ENCODE measurements at places on chromosomes 5 and 9. TPM values are rescaled to one million over a fixed set of nuclear protein-coding genes. Genes with fewer than 3 reads are reported as not detected.
A peak's percentile ranks its signal among the peaks of the same experiment; 100 is the strongest.

The GBGT1 gene
- 0.21 TPM for total RNA-seq

- peak; percentile 21 for DNase-seq
These were observed 145.7 kb upstream of the ERCC6L2 start for GRCh38 chr9:95729669-95730368.

GRCh38 chr5:96669909-96670308, 7.7 kb downstream of the CAST start:
- DNase-seq, result no peak

The UGCG gene
- total RNA-seq, result 130 TPM

GRCh38 chr9:96217754-96218693, 84.0 kb downstream of the HSD17B3 start:
- DNase-seq, result peak; percentile 56

DNA sequence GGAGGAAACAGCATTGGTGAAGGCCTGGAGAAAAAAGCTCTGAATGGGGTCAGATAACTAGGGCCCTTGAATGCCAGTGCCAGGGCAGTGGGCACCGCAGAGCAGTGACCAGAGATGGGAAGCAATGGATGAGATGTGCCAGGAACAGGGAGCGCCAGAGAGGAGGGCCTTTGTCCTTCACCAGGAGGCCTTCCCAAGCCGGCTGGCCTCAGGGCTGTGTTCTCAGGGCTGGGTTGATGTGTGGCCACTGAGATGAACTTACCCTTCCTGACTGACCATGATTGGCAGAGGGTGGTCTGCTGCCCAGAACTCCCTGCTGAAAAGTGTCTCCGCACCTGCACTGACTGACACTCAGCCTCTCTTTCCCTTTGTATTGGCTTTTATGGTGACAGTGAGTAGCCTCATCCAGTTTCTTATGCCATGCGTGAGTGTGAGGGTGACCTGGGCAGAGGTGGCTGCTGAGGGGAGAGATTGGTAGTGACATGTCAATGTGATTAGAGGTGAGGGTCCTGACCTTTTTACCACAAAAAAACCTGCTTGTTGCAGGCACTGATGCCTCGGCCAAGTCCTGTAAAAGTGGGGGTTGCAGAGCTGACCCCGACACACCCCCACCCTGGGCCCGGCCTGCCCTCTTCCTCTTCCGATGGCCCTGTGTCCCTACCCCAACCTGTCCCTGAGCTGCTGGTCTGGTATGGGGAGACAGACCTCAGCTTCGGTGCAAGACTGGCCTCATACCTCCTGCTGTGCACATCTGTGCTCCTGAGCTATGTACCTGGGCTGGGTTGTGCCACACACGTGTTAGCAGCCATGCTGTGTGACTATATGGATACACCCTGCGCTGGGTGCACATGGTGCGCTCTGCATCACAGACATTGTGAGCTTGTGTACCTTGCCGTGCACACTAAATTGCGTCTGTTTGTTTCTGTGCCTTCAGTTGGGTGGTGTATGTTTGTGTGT, 57.1 kb upstream of the PSD2 start:
- no peak for DNase-seq

DNA sequence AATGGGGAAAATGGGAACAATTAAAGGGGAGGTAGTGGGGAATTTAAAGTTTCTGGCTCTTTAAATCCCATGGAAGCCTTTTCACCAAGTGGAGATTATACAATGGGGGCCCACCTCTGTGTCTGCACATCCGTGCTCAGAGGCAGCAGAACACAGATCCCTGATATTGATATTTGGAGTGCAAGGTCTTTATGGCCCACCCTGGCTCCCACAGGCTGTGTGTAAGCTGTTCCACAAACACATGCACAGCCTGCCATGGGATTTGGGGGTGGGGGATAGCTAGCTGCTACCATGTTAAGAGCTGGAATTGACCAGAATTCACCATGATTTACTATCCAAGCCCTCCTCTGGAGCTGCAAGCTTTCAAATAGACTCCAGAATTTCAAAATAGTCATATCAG, 55.9 kb downstream of the RASGEF1C start:
- no peak for DNase-seq

DNA sequence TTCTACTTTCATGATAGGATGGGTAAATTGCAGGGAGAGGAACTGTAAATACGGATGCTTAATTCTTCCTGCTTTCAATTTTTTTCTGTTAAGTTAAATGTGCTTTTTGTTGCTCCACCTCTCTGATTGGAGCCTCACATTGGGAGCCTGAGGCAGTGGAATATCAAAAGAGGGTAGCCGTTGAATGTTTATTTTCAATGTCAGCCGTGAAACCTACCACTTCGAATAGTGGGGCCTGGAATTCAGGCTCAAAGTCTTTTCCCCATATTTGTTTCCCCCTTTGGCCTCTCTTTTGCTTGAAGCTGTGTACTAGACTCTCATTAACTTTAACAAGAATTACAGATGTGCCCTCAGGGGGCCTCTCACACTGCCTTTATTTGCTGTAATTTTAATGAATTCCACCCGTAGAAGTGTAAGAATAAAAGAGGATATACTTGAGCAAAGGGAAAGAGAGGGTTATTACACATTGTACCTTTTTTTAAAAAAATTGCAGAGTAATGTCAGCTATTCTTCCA, 29.0 kb downstream of the PSAT1 start:
- no peak for DNase-seq

The CPLANE1 gene
- total RNA-seq, result 4.8 TPM

GRCh38 chr5:135977375-135977928, 22.7 kb upstream of the LECT2 start:
- DNase-seq, result no peak

All from HT1080 (cell line).